Central memory CD4-positive, alpha-beta T cell (primary cell): ENCODE measurements at places on chromosomes 6 and 20.
A peak's percentile ranks its signal among the peaks of the same experiment; 100 is the strongest.

DNA sequence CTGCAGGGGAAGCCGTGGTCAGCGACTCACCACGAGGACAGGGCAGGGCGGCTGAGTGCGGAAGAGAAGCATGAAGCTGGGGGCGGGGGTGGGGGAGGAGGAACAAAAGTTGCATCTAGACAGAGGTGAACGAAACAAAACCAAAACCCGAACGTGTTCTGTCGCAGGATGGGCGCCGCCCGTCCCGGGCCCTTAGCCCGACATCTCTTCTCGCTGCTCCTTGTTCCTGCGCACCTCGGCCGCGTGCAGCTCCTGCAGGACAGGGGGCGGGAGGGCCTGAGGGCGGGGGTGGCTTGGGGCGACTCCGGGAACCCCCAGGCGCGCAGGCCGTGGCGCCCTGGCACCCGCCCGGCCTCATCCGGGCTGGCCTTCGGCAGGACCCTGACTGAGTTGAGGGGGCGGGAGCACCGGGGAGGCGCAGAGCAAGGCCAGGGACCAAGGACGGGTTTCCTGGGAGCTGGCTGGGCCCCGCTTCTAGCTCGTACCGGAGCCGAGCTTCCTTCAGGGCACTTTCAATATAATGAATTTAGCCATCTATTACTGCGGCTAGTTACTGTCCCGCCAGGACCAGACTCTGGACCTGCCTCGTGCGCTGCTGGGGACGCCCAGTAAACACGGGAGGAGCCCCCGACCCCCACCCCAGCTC, 12.0 kb downstream of the STMN3 start:
- peak; percentile 62 for DNase-seq

DNA sequence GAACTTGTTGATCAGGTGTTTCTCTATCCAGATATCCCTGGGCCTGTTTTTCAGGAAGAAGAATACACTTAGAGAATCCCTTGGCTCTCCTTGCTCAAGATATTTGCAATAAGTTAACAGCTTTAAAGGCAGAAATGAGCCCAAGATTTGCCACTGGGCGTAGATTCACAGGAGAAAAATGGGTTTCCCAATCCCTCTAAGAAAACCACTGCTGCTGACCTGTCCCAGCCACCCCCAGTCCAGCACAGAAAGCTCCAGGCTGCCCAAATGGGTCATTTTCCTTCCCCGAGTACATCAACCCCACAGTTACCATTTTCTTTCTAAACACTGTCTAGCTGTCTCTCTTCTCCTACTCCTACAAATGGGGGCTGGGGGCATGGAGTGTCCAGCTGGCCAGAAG, 67.3 kb downstream of the ANKRD60 start:
- DNase-seq = no peak

GRCh38 chr20:18258126-18258860, 30.0 kb upstream of the ZNF133 start:
- no peak for DNase-seq

DNA sequence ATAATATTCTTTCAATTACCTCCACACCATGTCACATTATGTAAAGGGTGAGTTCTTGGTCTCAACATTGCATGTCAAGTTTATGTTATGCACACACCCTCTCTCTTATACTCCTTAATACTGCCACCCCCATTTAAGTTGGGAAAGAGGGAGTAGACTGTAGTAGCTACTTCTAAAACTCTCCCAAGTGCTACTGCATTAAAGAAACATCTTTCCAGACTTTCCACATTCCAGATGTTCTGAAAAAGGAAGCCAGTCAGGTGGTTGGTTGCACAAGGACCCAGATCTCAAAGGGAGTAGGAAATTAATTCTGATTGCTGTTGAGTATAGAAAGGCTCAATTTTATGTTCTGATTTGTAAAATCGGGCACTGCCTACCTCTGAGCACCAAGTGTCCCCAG, 419.5 kb downstream of the CD83 start:
- no peak for DNase-seq

GRCh38 chr6:159557031-159557430, 136.0 kb downstream of the SOD2 start:
- no peak for DNase-seq

- no peak for DNase-seq
These were observed 14.2 kb downstream of the SLC22A23 start for GRCh38 chr6:3442431-3443220.

GRCh38 chr6:9943986-9944385, 470.9 kb downstream of the TFAP2A start:
- no peak for DNase-seq

DNA sequence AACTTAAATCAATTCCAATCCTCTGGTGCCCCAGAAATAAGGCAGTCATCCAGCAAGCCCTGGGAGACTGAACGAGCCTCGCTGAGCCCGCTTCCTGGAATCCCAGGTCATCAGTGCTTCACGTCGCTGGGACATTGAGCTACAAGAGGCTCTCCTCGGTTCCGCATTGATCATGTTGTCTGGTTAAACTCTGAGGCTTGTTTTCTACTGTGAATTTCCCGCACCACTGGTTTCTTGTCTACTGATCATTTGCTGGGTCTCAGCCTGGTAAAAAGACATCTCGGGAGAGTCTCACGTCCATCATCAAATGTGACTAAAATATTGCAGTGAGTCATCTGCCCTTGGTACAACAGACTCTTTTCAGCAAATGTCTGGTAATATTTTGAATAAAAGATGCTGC, 569.2 kb downstream of the QKI start:
- no peak for DNase-seq

GRCh38 chr6:119256392-119256791, 93.2 kb downstream of the MAN1A1 start:
- DNase-seq = no peak

DNA sequence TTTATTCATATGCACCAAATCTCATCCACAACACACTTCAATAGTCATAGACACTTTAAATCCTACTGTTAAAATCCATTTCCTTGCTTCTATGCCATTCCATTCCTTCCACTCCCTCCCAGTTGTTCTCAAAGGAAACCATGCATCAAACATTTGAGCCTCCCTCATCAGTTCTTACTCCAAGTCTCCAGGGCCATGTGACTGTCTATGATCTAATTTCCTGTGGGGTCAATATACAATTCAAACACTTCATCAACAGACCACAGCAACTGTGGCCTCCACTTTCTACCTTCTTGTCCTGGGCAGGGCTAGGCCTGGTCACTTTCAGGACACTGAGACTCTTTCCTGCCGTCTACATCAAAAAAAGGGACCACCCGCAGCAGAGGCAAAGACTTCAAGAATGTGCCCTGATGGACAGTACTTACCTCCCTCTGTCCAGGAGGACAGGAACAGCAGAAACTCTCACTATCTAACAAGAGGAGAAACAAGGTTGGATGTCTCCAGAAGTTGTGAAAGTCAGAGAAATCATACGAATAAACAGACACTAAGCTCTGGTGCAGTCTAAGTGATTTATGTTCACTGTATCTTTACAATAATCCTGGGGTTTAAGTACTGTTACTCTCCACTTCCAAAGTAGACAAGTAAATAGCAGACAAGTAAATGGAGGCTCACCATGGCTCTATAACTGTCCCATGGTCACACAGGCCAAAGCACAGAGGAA, 160.2 kb downstream of the QRSL1 start:
- DNase-seq = no peak
